ENCODE measurements at places on chromosomes 5 and 9.

GRCh38 chr9:118891213-118891612, 478.0 kb downstream of the BRINP1 start:
- DNase-seq: no peak

DNA sequence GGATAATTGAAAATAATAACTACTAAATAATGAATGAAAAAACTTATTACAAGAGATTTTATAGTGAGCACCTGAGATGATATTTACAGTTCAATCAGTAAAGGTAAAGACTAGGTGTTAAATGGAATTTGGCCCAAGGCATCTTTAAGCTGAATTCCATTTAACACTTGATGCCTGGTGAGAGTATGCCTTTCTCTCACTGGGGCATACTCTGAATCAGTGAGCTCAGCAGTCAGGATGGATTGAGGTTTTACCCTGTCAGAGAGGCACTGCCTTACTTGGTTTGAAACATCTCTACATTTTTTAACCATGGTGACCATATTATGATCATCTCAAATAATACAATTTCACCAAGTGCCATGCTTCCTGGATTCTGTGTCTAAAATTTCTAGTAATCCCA, 1416.3 kb downstream of the MAT2B start:
- DNase-seq: no peak

DNA sequence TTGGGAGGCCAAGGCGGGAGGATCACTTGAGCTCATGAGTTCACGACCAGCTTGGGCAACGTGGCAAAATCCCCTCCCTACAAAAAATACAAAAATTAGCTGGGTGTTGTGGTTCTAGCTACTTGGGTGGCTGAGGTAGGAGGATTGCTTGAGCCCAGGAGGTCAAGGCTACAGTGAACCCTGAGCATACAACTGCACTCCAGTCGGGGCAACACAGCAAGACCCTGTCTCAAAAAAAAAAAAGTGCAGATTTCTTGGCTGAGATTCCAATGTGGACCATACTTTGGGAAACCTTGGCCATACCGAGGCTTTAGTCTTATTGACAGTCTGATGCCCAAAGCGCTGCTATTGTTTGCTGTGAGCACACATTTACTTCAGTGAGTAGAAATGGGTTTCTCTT, 113.6 kb upstream of the CLINT1 start:
- DNase-seq: no peak

GRCh38 chr5:138948471-138949222, 73.5 kb upstream of the LRRTM2 start:
- no peak for DNase-seq

GRCh38 chr5:50799596-50799995, 133.2 kb downstream of the PARP8 start:
- DNase-seq: no peak

GRCh38 chr9:134605351-134605965, 36.1 kb upstream of the COL5A1 start:
- no peak for DNase-seq

GRCh38 chr9:126609191-126609590, 4.5 kb upstream of the LMX1B start:
- DNase-seq: no peak

DNA sequence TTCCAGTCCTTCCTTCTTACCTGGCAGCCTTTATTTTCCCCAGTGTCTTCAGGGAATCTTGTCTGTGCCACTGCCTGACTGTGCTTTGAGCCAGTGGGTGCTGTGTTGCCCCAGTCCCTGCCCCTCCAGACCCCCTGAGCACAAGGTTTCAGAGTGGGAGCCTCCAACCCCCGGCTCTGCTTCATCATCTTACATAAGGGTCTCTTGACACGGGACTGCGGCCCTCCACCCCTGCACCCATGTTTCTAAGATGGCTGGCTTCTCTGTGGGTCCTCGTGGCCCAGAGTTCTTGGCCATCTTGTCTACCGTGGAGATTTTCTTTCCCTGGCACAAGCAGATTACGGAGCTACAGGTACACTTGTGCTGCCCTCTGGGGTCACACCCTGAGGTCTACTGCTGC, 194.1 kb downstream of the CACNA1B start:
- DNase-seq: no peak

DNA sequence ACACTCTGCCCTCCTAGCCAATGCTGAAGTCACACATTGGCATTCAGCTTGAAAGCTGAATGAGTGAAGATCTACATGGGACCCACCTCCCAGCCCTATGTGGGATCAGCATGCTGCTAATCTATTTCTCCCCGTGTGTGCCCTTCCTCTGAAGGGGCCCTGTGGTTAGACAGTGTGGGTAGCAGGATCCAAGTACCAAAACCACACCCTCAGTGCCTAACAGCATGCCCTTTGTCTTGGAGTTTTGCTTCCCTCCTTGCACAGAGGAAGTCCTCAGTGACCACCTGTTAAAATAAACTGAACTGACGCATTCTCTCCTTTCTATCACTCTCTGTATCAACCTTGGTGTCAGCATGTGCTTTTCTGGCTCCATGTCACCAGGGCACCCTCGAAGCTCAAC, 25.0 kb downstream of the SH3TC2 start:
- DNase-seq: no peak

- DNase-seq: no peak
Measured at GRCh38 chr9:77751341-77752091, 103.4 kb upstream of the GNA14 start.

- no peak for DNase-seq
Measured at GRCh38 chr9:80204054-80204453, 632.3 kb downstream of the TLE4 start.

DNA sequence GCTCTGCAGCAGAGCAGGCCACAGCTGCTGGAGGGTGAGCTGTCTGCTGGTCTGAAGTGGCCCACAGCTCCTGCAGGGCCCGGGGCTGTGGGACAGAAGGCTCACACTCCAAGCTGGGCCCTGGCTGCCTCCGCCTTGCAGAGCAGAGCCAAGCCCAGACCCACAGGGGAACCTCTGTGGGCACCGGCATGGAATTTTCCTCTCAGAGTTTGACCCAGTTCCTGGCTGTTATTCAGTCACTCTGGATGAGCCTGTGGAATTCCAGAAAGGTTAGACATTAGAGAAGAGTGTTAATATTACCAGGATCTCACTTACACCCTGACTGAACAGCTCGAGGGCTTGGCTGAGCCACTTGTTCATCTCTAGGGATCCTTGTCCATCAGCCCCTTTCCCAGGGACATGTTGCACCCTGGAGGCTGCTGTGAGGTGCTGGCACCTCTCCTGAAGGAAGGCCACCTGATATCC, 17.5 kb downstream of the IL9 start:
- no peak for DNase-seq

GRCh38 chr5:65326922-65327321, 154.8 kb downstream of the ADAMTS6 start:
- DNase-seq: no peak

DNA sequence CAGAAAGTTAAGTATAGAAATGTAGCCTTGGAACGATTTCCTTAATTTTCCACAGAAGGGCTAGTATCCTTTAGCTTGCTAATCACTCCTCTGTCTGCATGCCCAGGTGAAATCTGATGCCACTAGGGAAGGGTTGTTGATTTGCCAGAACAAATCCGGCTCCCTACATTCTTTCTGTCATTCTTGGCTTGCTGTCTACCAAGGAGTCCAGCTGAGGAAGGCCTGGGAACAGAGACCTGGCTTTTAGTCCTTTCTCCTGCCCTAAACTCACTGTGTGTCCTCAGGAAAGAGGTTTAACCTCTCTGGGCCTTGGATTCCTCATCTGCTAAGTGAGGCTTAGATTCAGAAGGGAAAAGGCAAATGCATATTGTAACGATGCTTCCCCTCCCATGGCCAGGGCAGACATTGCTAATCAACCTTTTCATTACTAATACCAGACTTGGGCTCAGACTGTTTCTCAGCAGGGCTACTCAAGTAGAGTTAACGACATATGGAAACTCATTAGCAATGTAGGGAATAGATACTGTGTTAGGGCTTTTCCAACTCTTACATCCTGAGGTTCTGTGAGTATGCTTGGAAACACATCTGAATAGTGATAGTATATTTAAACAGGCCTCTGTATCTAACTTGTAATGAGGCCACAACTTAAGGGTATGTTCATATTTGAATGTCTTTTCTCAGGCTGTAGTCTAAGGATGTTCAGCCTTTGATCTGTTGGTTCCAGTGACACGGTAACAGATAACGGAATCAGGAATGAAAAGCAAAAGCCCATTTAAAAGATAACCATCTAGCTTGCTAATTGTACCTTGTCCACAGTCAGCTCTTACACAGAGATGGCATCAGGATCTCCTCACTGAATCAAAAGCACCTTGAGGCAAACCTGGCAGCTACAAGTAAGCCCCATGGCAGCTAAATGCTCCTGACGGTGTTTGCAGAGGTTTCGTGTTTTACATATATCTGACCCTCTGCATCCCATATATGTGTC, 4.1 kb downstream of the GALNT10 start:
- peak; percentile 70 for DNase-seq

GRCh38 chr9:127388037-127388855, 8.7 kb upstream of the SLC2A8 start:
- no peak for DNase-seq

DNA sequence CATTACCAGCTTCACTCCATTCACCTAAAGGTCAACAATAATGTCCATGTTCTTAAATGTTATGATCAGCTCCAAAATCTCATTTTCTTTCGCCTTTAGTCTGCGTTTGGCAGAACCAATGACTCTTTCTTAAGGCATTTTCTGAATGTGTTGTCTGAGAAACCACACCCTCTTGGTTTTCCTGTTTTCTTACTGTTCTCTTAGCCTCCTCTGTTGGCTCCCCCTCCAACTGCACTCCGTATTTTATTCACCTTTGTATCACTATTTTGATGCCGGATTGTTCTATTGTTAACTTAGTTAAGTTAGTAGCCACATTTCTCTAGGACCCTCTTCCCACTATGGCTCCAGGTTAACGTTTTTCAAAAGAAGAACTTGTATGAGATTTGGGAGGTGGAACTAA, 185.6 kb downstream of the DMAC1 start:
- DNase-seq: no peak

DNA sequence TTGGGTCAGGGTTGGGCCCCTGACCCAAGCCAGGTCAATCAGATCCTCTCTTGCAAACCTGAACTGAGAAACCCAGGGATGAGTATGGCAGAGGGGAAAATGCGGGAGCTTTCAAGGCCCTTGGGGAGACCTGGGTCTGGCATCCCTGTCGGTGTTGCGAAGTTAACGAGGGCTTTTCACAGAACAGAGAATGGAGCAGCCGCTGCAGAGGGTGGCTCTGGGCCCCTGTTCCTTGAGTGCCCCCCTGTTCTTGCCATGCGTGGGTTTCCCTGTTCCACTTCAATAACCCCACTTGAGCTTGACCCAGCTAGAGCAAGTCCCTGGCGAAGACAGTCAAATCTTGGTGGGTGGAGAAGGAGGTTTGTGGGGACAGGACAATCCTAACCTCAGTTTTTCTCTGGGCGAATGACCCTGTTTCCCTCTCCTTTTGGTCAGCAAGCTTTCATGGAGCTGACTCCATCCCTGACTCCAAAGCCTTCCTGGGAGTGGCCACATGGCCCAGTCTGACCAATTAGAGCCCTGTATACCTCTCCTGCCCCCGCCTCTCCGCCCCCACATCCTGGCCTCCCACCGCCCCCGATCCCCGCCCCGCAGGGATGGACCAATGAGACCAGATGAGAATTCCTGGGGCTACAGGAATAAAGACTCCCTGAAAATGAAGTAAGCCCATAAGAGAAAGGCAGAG, 2.9 kb upstream of the VDAC1 start:
- no peak for DNase-seq

GRCh38 chr5:124957063-124957462, 210.6 kb upstream of the ZNF608 start:
- no peak for DNase-seq

- DNase-seq: no peak
Measured at GRCh38 chr9:93278144-93278543, 94.2 kb downstream of the WNK2 start.

- no peak for DNase-seq
Measured at GRCh38 chr9:135889564-135890189, 17.7 kb downstream of the CAMSAP1 start.

DNA sequence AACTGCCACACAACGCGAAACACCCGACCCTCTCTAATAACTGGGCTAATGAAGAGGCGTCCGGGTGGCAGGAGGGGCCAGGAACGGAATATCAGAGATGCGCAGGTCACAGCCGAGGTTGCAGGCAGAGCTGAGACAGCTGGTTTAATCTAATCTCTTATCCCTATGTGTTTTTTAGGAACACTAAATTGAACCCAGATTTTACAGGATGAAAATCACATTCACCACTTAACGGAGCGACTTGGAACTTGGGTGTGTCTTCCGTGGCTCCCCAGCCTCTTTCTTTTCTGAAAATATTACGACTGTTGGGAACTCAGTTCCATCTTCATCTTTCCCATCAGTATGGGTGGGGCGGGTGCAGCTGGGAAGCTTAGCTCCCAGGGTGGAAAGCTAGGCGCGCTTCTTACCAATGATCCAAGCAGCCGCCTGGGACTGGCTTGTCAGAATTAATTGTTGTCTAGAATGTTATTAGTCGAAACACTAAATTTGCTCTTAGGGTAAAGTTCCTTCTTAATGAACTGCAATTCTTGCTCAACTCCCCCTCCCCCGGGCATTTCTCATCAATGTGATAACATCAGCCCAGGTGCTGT, 92.5 kb downstream of the IRX2 start:
- no peak for DNase-seq

- DNase-seq: no peak
Measured at GRCh38 chr5:173454736-173455598, 126.8 kb upstream of the STC2 start.

GRCh38 chr5:71938895-71939294, 168.4 kb upstream of the MAP1B start:
- peak; percentile 67 for DNase-seq

DNA sequence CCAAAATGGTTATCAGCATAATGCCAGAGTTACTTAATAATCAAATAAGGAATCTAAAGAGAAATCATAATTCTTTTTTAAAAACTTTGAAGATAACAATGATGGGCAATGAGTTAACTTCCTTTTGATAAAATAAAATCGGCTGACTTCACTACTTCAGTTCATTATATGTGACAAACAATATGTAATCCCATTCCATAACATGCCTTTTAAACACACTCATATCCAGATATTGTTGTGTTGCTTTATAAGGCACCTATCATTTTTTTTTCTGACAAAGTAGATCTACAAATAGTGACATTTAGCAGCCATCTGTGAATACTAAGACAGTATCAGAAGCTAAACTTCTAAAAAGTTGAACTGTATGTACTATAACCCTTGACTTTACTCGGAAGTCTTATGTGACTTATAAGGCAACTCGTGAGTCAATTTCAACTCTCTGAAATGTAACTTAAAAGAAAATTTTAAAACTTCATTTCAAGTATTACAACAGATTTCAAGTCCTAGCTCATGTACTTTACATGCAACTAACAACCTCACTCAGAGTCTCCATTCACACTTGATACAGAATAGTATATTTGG, 7.5 kb downstream of the ADAMTS6 start:
- DNase-seq: no peak

Measured in LNCaP clone FGC (cell line).